ENCODE measurements at places on chromosomes 12 and 14.
A peak's percentile ranks its signal among the peaks of the same experiment; 100 is the strongest.

DNA sequence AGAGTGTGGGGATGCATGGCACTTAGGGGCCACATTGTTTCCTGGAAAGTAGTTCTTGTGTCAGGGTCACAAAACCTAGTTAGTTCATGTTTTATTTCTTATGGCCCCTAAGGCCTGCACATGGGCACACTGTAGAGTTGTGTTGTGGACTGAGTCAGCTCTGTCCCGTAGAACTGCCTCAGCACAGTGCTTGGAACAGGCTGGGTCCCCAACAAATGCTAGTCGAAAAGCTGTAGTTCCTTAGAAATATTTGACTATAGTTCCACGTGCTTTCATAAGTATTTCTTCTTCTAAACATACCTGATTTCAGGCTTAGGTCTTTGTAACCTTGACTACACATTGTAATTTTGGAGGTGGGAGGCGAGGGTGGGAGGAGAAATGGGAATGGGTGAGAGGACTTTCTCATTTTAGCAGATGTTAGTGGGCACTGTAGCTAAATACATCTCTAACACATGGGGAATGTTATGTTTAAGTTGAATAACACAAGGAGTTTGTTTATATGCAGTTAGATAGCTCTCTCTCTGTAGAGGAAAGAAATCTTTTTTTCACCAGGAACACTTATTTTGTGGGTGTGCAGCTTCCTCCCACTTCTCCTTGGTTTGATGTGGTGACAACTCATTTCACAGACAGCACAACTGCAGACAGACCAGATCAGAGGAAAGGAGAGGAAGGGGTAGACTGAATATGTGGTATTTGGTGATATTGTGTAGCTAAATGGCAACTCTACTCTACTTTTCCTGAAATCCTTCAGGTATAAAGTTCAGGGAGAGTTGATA is 39.5 kb upstream of the DACT1 start:
- DNase-seq = peak; percentile 21

GRCh38 chr12:107032266-107032665 is 45.3 kb upstream of the MTERF2 start:
- peak; percentile 21 for DNase-seq

DNA sequence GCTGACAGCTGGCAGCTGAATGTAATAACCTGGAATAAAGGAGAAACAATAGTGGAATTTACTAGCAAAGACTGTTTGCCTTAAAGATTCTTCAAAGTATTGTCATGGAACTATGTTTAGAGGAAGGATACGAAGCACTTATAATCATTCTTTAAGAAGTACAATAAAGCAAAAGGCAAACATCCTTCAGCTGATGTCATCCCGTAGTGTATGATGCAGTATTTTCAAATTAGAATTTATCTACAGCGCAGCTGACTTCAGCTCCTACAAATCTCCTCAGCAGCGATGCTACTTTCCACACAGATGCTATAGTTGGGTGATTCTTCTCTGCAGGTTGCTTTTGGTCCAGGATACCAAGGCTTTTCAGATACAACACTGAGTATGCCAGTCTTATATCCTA is 31.5 kb downstream of the CLEC1A start:
- no peak for DNase-seq

GRCh38 chr12:88388566-88389540 is 191.4 kb downstream of the KITLG start:
- no peak for DNase-seq

GRCh38 chr12:64561302-64562136 is 48.8 kb upstream of the RASSF3 start:
- DNase-seq = no peak

DNA sequence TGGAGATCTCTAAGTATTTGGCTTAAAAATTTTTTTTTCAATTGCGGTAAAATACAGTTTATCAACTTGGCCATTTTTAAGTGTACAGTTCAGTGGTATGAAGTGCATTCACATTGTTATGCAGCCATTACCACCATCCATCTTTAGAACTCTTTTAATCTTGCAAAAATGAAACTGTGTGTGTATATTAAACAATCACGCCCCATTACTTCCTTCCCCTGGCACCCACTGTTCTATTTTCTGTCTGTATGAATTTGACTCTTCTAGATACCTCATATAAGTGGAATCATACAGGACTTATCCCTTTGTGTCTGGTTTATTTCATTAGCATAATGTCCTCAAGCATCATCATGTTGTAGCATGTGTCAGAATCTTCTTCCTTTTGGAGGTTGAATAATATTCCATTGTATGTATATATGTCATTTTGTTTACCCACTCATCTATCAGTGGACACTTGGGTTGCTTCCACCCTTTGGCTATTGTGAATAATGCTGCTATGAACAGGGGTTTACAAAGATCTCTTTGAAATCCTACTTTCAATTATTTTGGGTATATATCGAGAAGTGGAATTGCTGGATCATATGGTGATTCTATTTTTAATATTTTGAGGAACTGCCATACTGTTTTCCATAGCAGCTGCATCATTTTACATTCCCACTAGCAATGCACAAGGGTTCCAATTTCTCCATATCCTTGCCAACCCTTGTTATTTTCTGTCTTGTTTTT is 62.9 kb downstream of the SAMD4A start:
- DNase-seq = peak; percentile 35

DNA sequence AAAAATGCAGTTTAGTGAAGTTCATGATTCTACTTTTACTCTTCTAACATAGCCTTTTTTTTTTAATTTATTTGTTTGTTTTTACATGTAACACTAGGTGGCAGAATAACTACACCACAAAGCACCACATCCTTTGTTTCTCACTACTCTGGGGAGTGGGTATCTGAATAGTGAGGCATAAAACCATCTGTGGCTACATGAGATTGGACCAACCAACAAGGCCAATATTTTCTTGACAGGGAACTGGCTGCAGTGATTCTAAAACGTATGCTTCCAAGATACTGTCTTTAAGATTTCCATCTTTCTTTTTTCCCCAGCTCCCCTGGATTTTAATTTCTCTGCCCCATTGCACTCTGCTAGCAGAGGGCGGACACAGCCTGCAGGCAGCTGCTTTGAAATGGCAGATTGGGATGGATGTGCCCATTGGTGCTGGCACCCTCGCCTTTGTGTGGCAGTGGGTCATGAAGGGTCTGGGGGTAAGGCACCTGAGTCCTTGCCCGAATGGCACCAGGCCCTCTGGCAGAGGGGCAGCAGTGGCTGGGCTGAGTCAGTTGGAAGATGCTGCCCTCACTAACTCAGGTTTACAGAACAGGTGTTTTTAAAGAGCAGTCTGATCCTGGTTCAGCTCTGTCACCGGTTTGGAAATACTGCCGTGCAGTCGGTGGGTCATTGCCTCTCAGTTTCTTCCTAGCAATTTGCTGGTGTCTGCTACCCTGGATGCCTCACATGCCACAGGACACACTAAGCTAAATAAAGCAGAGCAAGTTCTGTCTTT is 429.1 kb downstream of the RAD51B start:
- DNase-seq = no peak

DNA sequence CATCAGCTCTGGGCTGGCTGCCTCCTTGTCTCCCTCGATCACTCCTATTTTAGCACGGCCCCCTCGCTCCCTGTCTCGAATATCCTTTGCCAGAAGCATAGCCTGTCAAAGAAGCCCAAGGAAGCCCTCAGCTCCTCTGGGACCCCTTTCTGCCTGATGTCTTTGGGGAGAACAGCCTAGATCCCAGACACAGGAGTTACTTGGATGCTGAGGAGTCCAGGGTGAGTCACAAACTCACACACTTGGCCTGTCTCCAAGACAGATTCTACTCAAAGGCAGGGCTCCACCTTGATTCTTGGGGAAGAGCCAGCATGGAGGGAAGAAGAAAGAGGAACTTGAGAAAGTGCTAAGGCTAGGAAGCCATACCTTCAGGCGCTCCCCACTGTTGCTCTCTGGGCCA is 8.1 kb downstream of the AVIL start:
- DNase-seq = no peak

DNA sequence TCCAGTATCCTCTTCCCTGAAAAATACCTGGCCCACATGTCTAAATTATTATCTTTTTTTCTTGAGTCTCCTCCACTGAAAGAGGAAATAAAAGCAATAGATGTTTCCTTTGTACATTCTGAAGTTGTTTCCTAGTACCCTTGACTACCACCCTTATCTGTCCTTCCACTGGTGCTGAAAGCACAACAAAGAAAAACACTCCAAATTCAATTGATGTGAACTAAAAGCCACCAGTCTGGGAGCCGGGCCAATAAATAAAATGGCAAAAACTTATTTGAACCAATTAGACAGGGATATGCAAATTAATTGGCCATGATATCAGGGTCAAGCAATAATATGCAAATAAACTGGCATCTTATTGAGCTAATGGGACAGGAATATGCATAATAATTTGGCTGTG is 330.5 kb downstream of the PAWR start:
- no peak for DNase-seq
